Brain (organoid and tissue), 16 donors: ENCODE measurements at places on chromosomes 2 and 18.

- no peak for DNase-seq
Observed at GRCh38 chr2:159788253-159788652, 9.8 kb downstream of the CD302 start.

DNA sequence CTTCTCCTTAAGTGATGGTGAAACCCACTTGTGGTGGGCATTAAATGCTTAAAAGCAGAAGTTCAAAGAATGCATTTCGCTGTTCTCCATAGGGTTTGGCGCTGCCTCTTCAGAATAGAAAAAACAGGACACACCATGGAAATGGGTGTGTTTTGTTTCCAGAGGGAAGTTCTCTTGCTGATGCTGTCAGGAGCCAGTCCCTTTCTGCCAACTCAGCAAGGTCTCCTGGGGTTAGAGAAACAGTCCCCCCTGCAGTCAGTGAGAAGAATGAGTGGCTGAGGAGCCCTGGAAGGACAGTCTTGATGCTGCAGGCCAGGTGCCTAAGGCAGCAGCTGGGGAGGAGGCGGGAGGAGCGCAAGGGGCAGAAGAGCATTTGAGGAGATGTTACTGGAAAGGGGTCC, 37.8 kb upstream of the ASAP2 start:
- no peak for DNase-seq

DNA sequence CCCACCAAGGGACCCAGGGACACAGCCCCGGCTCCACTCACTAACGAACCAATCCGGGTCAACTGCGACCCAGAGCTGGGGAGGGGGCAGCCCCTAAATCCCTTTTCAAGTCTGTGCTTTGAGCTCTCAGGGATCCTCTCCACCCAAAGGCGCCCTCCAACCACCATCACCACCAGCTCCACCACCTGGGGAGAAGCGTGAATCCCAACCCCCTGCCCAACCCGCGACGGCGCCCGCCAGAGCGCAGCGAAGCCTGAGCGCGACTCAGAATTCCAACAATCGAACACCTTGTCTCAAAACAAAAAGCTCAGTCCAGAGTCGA, 497 bp downstream of the DSC3 start:
- DNase-seq, result peak; percentile 12

- peak; percentile 41 for DNase-seq
Observed at GRCh38 chr2:141707486-141707885, 423.3 kb downstream of the LRP1B start.

DNA sequence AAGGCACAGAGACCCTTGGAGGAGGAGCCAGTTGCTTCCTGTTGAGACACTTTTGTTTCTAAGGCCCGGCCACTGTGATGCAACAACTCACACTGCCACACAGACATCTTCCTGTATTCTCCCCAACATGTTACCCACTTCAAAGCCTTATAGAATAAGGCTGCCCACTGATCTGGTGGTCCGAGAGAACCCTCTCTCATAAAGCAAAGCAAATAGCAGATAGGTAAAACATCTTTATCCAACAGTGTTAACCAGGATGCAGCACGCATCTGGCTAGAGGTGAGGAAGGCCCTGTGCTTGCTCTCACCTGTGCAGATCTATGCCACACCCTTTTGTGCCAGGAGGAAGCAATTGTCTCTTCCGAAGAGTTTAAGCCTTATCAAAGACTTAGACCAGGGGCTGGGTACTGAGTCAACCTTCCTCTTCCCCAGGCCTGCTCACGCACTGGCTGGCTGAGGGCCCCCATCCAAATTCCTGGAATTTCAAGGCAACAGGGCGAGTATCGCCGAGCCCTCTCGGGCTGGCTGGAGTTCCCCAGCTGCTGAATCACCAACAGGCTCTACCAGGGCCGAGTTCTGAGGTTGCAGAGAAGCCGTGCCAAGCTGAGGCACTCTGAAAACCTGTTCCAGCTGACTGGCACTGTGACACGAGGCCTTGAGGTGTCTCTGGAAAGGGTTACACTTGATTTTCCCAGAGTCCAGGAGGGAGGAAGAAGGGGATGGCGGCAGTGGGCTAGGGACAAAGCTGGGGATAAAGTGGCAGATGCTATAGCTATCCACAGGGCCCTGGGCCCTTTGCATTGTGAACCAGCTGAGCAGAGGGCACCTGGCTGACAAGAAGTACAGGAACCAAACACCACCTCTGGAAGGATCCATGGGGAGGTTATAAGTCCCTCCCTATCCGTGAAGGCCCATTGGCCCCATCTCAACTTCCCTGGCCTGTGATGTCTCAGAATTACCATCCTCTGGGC, 29.3 kb downstream of the TGFA start:
- DNase-seq, result no peak

- DNase-seq, result no peak
Observed at GRCh38 chr18:75290737-75291358, 80.3 kb downstream of the TSHZ1 start.

GRCh38 chr2:67651565-67651964, 254.4 kb downstream of the ETAA1 start:
- DNase-seq, result no peak

- DNase-seq, result no peak
Observed at GRCh38 chr2:241598061-241598460, 38.9 kb downstream of the THAP4 start.

GRCh38 chr2:164599954-164600589, 21.2 kb downstream of the GRB14 start:
- no peak for DNase-seq

DNA sequence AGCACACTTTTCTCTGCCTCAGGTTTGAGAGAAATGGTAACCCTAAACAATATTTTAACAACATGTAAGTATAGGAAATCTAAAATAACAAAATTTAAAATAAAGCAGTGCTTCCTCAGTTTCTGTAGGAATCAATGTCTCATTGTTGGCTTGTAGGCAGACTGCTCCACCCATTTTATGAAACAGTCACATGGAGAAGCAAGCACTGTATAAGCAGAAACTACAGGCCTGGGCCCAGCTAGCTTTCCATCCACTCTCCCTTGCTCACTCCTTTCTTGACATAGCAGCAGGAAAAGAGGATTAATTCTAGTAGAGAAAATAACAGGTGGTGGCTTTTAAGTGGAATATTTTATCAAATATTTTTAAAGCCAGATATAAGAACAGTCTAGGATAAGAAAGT, 97.2 kb downstream of the PLEKHM3 start:
- DNase-seq, result no peak

- peak; percentile 17 for DNase-seq
Observed at GRCh38 chr2:68834737-68835376, 36.3 kb downstream of the BMP10 start.

GRCh38 chr2:1605102-1606045, 138.9 kb downstream of the PXDN start:
- peak; percentile 45 for DNase-seq

DNA sequence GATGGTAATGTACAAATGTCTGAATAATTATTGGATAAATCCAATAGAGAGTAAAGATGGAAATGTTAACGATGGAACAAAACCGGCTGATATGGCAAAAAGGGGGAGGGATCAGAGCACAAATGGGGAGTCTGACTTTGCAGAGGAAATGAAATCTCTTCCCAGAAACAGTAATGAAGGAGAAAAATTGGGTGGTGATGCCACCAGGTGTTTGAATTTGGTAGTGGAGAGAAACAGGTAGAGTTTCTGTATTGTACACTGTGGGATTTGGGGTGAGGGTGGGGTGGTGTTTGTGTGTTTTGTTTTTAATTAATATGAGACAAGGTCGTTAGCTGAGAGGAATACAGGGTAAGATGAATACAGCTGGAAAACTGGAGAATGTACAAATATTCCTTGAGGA, 20.4 kb upstream of the XDH start:
- DNase-seq, result no peak

- no peak for DNase-seq
Observed at GRCh38 chr18:11948852-11949523, 32.3 kb upstream of the IMPA2 start.

GRCh38 chr18:37847544-37847943, 281.9 kb upstream of the CELF4 start:
- no peak for DNase-seq

DNA sequence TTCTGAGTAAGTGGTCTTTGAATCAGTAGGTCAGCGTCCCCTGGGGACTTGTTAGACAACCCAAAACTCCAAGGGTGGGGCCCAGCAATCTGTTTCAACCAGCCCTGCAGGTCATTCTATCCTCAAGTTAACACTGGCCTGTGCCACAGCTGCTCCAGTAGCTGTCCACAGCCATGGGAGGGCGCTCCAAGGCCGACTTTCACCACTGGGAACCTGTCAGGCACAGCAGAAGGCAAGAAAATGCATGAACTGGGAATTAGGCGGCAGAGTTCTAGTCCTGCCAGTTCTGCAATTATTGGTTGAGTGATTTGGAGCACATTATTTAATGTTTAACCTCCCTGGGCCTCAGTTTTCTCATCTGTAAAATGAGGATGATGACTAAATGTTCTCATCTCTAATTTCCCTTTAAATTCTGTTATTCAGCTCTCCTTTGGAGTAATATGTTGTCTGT, 17.4 kb upstream of the MRPL33 start:
- no peak for DNase-seq

DNA sequence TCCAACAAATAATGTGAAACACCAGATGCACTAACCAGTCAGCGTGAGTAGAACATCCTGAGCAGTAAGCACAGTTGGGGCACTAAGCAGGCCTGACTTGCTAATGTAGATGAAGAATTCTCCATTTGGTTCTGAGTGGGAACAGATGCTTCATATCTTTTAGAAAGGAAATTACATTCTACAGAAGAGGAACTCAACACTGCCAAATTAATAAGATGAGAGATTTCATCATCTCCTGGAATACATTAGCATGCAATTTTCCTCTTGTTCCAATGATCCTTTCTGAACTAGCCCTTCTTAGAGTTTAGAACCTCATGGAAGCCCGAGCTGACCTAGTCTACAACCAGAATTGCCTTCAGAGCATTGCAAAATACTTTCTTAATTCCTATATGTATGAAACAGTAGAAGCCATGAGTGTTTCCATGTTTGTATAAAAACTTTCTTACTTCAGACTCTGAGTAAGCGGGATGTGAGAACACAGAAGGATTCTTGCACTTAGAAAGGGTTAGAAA, 34.8 kb downstream of the COL5A2 start:
- DNase-seq, result no peak

- DNase-seq, result no peak
Observed at GRCh38 chr2:109418716-109419115, 195.1 kb downstream of the SEPTIN10 start.

- DNase-seq, result no peak
Observed at GRCh38 chr2:106812383-106812782, 73.6 kb downstream of the ST6GAL2 start.

DNA sequence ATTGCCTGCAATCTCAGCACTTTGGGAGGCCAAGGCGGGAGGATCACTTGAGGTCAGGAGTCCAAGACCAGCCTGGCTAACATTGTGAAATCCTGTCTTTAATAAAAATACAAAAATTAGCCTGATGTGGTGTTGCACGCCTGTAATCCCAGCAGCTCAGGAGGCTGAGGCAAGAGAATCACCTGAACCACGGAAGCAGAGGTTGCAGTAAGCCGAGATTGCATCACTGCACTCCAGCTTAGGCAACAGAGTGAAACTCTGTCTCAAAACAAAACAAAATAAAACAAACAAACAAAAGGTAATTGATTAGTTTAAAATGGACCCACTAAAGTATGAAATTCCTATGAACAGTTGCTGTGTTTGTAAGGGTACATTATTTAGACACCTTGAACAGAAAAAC, 39.8 kb downstream of the CDH7 start:
- DNase-seq, result no peak

- no peak for DNase-seq
Observed at GRCh38 chr2:238910751-238911351, 63.0 kb downstream of the TWIST2 start.

- no peak for DNase-seq
Observed at GRCh38 chr2:118945881-118946280, 3.9 kb downstream of the MARCO start.

DNA sequence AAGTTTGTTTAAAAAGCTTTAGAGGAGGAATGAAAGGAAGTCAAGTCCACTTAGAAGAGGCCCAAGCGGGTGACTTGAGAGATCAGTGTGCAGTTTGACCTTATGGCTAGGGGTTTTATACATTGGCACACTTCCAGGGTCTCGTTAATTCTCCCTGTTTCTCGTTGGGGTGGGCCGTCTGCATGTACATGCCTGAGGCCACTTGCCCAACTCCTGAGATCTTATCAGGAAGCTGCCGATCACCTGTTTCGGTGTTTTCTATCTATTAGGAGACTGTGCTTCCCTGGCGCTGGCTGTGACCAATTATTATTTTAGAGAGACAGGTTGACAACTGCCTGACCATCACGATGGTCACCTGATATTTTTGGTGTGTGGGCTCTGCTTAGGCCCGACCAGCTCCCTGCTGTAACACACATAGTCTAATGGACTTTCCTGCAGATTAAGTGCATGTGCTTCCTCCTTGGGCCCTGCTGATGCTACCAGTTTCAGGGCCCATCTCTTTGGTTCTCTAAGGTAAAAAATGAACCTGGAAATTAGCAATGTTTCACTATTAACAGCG, 31.0 kb upstream of the MSH6 start:
- DNase-seq, result no peak

DNA sequence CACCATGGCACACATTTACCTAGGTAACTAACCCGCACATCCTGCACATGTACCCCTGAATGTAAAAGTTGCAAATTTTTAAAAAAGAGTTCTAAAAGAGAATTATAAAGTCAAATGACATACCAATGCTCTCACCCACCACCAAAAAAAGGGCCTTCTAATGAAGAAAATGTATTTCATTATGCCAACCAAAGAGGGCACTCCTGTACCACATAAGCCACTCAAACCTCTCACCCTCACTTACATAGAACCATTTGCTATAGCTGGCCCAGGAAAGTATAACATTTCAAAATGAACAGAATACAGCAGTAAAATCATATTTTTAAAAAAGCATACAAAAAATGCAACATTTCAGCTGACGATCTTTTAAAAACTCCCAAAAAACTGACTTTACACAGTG, 241.5 kb upstream of the PKDCC start:
- no peak for DNase-seq

DNA sequence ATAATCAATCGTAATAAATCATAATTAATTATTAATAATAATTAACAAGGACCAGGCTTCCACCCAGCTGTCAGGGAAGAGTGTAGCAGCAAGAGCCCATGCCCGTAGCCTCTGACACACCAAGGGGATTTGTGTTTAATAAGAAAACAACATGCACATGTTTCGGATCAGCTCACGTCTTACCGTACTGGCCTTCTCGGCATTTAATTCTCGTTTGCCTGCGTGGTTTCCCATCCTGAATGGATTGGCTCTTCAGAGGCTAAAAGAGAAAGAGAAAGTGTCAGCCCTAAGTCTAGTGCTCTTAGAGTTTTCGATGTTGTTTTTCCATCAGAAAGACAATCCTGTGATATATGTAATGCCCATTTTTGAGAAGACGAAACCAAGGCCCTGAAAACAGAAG, 27.6 kb downstream of the MBP start:
- DNase-seq, result no peak

GRCh38 chr2:109513749-109514588, 99.8 kb downstream of the SEPTIN10 start:
- DNase-seq, result no peak
